ENCODE measurements at places on chromosomes 11 and 22. TPM values are rescaled to one million over a fixed set of nuclear protein-coding genes. Genes with fewer than 3 reads are reported as not detected.

Gene OR51E2
- 0.53 TPM for total RNA-seq

- DNase-seq, result no peak
These were observed 93.5 kb upstream of the TIMP3 start for GRCh38 chr22:32707971-32708370.

DNA sequence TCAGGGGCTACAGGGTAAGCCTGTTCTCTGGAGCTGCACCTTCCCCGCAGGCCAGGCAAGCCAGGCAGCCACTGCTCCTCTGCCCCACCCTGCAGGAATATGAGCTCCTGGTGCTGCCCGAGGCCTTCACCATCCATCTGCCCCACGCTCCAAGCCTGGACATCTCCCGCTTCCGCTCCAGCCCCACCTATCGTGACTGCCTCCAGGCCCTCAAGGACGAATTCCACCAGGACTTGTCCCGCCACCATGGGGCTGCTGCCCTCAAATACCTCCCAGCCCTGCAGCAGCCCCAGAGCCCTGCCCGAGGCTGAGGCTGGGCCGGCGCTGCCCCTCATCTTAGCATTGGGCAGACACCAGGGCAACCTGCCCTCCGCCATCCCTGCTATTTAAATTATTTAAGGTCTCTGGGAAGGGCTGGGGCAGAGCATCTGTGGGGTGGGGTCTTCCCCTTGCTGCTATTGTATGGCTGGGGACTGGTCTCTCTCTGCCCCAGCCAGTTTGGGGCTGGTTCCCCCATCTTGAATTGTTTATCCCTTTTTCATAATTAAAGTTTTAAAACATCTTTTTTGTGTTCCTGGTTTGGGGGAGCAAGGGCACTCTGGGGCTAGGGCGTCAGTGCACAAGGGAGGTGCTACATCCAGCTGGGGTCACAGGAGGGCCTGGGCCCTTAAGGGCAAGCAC lies 6.2 kb downstream of the LARGE2 start:
- no peak for DNase-seq

DNA sequence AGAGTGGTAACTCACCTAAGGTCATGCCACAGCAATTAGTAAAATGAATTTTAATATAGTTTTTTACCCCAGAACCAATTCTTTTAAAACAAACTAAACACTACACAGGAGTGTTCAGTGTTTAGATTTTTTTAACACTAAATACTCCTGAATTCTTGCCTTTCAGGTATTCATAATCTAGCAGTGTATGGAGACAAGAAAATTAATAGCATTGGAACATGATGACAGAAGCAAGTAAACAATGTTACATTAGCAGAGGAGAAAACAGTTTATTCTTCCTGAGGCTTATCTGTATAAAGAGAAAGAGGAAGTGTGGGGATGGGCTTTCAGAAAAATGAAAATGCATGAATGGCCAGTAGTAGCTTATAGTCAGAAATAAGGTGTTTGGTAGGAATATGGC lies 222.1 kb upstream of the FAT3 start:
- DNase-seq, result no peak

DNA sequence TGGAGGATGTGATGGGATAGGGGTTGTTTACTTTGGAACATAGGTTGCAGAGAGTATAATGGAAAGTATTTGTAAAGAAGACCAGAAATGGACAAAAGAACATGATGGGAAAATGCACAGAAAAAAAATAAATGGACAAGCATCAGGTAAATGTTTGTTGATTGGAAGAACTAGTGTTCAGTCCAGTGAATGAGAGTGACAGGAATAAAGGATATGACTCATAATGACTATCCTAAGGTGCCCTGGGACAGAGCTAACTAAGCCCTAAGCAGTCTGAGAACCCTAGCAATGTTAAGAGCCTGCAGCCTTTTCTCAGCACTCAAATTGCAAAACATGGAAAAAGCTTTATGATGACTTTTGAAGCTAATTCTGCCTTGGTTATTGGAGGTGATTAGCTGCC lies 732.8 kb upstream of the ANO5 start:
- no peak for DNase-seq

GRCh38 chr22:44569561-44569991 lies 71.5 kb upstream of the RTL6 start:
- DNase-seq, result no peak

Gene ARVCF
- 62.5 TPM for total RNA-seq

GRCh38 chr11:34915136-34916014 lies 804 bp downstream of the APIP start:
- peak; percentile 70 for DNase-seq

DNA sequence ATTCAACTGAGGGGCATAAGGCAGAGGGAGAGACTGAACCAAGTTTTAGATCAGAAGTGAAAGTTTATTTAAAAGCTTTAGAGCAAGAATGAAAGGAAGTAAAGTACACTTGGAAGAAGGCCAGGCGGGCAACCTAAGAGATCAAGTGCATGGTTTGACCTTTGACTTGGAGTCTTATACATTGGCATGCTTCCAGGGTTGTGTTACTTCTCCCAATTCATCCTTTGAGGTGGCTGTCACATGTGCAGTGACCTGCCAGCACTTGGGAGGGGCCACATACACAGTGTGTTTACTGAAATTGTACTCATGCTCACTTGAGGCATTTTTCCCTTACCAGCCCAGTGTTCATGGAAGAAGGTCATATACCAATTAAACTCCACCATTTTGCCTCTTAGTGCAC lies 30.4 kb downstream of the CYP2R1 start:
- peak; percentile 1 for DNase-seq

DNA sequence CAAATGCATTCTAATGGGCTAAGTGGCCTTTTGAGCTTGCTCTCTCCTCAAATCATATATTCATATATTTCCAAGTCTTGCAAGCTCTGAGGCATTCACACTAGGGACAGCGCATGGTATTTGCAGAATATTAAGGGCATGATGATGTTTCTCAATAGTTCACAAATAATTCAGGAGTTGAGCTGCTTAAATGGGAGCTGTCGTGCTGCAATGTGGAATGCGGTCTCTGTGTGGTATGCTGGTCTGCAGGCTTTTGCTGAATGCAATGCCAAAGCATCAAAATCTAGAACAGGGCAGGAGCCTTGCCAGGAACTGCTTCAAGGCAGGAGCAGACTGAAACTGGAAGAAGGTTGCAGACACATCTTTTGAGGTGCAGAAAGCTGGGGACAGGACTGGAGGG lies 1060.0 kb downstream of the TBC1D22A start:
- no peak for DNase-seq

DNA sequence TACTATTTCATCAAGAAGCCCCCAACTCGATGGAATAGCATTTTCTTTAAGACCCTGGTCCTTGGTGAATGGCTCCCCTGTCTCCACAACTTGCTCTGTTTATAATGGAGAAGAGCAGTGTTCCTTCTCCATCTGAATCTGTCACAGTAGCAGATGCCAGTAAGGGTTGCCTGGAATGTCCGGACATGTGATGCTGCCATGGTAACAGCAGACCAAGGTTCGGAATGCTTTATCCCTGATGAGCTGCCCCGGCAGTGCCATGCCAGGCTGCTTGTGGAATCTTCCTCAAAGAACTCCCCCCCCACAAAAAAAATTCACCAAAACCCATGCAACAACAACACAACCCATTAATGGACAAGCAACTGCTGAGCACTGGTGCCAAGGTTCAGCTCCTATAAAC lies 72.5 kb downstream of the KCNC1 start:
- DNase-seq, result peak; percentile 23

Gene TRIM21
- total RNA-seq, result 11.8 TPM

DNA sequence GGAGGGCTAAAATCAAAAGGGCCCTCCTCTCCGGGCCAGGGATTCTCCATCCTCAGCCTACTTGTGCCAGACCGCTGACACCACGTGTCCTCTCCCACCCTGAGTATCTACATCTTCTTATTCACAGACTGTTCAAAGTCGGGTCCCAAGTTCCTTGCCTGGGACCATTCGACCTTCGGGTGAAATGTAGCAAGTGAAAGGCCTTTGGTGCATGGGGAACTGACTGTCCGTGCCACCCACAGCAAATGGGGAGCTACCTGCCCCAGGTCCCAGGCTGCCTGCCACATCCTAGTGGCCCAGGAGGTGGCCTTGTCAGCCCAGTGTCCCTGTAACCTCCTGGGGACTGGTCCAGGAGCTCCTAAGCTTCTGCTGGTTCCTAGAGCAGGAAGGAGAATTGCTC lies 67.3 kb downstream of the RTL6 start:
- no peak for DNase-seq

Gene SRSF8
- total RNA-seq, result 18.8 TPM

DNA sequence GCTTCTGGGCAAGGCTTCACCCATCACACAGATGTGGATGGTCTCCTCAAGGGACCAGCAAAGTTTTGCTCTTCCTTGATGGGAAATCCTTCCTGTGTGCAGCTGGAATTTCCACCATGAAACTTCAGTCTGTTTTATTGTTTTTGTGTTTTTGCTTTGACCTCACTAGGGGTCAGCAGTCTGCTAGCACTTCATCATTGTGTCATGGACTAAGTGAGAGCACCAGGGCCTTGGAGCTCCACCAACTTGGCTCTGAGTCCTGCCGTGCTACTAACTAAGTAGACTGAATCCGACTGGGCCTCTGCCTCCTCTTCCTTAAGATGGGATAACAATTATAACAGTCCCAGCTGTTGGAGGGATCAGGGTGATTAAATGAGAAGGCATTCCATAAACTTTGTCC lies 305.8 kb upstream of the NCAM1 start:
- DNase-seq, result peak; percentile 98

Gene PHETA2
- 25.4 TPM for total RNA-seq

- no peak for DNase-seq
These were observed 431 bp downstream of the KMT2A start for GRCh38 chr11:118436639-118437207.

Gene TMEM86A
- 2.6 TPM for total RNA-seq

GRCh38 chr11:40360206-40360798 lies 1099.2 kb downstream of the LRRC4C start:
- no peak for DNase-seq

Gene FBLN1
- 104 TPM for total RNA-seq

Gene C22orf42
- not detected for total RNA-seq

- DNase-seq, result no peak
These were observed 16.3 kb upstream of the AGBL2 start for GRCh38 chr11:47731475-47731874.

- no peak for DNase-seq
These were observed 82.8 kb upstream of the HMGXB4 start for GRCh38 chr22:35174401-35175038.

GRCh38 chr11:111391328-111392124 lies 12.5 kb upstream of the POU2AF1 start:
- no peak for DNase-seq

Gene ACR
- 0.09 TPM for total RNA-seq

Gene NXPE2
- 0.18 TPM for total RNA-seq

Gene SCUBE1
- 0.13 TPM for total RNA-seq

DNA sequence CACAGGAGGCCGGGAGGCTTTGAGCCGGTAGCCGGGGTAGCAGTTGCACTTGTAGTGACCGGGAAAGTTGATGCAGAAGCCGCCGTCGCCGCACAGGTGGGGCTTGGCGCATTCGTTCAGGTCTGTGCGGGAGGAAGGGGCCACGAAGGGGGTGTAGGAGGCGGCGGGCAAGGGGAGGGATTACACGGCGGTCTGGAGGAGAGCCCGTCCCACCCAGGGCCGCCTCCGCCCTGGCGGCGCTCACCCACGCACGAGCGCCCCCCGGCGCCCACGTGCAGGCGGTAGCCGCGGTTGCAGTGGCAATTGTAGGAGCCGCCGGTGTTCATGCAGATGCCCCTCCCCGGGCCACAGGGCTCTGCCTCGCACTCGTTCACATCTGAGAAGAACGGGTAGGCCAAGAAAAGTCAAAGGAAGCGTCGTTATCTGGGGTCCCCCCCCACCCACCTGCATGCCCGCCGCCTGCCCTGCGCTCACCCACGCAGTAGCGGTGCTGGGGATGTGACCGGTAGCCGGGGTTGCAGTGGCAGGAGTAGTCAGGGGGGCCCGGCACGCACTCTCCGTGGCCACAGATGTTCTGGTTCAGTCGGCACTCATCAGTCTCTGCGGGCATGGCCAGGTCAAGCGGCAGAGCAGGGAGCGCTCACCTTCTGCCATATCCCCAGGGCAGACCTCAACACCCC lies 10.6 kb downstream of the LTBP3 start:
- DNase-seq, result no peak

- no peak for DNase-seq
These were observed 21.4 kb downstream of the CD44 start for GRCh38 chr11:35160246-35160824.

DNA sequence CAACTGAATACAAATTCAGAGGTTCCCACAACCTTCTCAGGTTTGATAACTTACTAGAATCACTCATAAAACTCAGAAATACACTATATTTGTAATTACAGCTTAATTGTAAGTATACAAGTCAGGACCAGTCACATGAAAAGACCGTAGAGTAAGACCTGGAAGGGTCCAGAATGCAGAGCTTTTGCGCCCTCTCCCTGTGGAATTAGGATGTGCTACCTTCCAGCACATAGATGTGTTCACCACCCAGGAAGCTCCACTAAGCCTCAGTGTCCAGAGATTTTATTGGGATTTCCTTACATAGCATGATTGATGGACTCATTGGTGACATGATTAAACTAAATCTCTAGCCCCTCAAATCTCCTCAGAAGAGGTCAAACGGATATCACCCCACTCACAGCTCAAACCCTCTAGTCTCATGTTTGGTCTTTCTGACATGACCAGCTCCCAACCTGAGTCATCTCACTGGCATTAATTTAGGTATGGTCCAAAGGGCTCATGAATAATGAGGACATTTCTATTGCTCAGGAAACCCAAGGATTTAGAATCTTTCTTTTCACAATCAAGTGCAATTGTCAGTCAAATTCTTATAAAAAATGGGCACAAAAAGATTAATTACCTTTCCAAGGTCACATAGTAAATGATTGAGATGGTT lies 77.2 kb upstream of the UBASH3B start:
- DNase-seq, result no peak

Gene P4HA3
- 3.0 TPM for total RNA-seq

GRCh38 chr22:37896181-37896592 lies 9.9 kb upstream of the MICALL1 start:
- DNase-seq, result peak; percentile 36

- no peak for DNase-seq
These were observed 14.9 kb upstream of the MUC2 start for GRCh38 chr11:1059759-1060158.

DNA sequence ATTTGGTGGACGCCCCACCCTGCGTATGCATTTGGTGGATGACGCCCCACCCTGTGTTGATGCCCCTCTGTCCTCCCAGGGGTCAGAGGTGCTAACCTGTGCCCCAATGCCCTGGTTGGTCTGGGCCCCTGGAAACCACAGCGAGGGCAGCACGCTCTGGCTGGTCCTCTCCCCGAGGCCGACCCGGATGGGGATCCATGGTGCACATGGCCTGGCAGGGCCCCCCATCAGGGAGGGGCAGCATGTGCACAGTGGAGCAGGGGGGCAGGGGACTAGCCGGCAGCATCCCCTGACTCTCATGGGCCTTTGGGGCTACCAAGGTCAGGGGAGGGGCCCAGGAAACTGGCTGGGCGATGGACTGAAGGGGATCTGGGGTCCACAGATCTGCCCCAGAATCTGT lies 7.6 kb upstream of the MUC5AC start:
- no peak for DNase-seq

Gene KRTAP5-10
- not detected for total RNA-seq

DNA sequence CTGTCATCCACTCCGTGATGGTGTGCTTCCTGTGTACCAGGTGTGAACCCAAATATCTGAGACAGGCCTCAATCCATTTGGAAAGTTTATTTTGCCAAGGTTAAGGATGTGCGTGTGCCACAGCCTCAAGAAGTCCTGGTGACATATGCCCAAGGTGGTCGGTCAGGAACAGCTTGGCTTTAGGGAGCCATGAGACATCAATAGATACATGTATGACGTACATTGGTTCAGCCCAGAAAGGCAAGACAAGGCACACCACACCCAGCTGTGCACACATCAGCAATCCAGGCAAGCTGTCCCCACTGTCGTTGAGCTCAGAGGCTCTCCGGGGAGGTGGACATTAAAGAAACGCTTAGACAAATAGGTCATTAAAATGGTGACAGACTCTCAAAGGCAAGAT lies 56.8 kb upstream of the SHANK2 start:
- DNase-seq, result no peak

Gene POU2AF1
- total RNA-seq, result 0.04 TPM
